Left lobe of liver (tissue), 2 donors: ENCODE measurements at places on chromosomes 11 and 22. TPM values are rescaled to one million over a fixed set of nuclear protein-coding genes. Genes with fewer than 3 reads are reported as not detected.

DNA sequence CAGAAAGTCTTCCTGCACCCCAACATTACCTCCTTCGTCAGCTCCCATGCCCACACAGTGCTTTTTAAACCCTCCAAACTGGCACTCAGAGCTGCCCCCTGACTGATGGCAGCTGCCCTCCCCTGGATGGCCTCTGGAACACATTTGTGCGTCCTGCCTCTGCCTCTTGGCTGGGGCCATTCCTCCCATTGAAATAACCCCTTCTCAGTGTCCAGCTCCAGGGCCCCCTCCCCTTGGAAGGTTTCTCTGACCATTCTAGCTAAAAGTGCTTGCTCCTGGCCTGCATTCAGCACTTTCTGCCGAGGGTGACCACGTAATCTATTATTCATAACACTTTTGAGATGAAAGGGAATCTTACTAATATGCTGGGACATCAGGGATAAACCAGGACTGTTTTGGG lies 130.0 kb downstream of the PARVA start:
- no peak for DNase-seq

DNA sequence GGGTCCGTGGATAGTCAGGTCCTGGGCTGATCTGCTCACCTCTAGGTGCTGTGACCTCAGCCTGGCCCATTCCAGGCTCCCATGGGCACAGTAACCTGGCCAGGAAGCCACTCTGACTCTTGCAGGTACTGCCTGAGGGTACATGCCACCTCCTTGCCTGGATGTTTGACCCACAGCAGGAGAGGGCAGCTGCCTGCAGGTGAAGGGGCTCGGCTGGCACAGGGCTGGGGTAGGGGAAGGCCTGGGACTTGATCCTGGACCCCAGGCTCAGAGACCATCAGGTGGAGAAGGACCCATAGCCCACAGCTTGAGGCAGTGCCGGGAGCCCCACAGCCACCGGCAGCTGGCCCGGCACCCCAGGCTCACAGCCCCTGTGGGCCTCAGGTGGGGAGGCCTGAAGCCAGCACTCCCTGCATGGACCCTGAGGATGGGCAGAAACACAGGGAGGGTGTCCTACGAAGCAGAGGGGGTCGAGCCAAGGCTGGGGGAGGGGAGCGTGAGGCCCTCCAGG lies 2.7 kb downstream of the LRRC56 start:
- DNase-seq, result peak; percentile 44

GRCh38 chr22:22060200-22061084 lies 77.9 kb upstream of the TOP3B start:
- peak; percentile 73 for DNase-seq

GRCh38 chr22:32421484-32421883 lies 9.4 kb upstream of the RTCB start:
- no peak for DNase-seq

GRCh38 chr11:128291007-128291406 lies 296.4 kb downstream of the ETS1 start:
- DNase-seq, result no peak

DNA sequence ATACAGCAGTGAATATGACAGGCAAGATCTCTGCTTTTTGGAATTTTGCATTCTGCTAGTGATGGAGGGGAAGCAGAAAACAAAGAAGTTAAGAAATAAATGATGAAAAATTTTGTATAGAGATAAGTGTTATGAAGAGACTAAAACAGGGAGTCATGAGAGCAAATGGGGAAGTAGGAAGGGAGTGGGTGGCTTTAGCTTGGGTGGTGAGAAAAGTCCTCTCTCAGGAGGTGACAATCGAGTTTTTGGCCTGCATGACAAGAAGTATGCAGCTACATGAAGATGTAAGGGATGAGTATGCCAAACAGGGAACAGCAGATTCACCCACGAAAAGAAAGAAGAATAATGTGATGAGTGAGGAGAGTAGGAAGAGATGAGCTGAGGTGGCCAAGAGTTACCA lies 80.7 kb upstream of the MPPED2 start:
- DNase-seq, result no peak

DNA sequence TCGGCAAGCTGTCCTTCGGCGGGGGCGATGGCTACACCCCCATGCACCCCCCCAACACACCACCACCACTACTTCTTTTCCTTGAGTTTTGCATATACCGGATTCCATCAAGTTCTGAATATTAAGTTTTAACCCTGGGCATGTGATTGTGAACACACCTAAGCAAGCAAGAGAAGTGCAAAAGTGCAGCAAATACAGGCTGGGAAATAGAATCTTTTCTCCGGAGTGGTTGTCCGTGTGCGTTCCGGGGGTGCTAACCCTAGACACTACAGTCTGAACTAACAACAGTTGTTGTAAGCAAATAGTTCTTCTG lies 574 bp downstream of the PRSS23 start:
- no peak for DNase-seq

GRCh38 chr11:65862191-65862735 lies 2.0 kb downstream of the MUS81 start:
- DNase-seq, result peak; percentile 44

DNA sequence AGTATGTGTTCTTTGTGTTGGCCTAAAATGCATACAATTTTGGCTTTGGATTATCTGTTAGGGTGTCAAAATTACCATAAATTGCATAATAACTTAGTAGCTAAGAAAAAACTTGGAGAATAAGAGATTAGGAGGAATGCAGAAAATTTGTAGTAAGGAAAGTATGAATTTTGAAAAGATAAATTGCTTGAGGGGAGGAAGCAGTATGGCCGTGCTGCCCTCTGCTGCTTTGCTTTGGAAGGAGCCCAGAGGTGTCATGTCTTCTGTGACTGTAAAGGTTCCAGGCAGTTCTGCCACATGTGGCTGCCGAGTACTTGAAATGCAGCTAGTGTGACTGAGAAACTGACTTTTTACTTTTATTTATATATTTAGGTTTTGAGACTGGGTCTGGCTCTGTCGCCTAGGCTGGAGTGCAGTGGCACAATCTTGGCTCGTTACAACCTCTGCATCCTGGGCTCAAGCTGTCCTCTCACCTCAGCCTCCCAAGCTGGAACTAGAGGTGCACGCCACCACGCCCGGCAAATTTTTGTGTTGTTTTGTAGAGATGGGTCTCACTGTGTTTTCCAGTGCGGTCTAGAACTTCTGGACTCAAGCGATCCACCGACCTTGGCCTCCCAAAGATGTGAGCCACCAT lies 1.8 kb downstream of the ADSL start:
- DNase-seq, result no peak

DNA sequence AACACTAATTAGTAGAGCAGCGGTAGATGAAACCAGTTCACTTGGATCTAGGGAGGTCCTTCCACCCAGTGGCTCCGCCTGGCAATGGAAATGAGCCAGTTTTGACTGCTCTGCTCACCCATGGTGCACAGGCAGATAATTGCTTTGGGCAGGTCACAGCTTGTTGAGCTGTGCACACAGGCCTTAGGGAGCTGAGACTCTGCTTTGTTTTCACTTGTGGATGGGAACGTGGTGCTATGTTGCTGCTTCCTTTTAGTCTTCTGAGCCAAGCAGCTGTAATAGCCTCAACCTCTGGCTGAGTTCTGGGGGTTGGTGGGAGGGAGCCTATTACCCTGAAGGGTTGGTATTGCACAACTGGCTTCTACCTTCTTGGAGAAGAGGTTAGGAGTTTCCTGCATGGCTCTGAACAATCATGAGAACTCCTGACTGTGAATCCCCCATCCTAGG lies 262.3 kb upstream of the MTNR1B start:
- DNase-seq, result no peak

DNA sequence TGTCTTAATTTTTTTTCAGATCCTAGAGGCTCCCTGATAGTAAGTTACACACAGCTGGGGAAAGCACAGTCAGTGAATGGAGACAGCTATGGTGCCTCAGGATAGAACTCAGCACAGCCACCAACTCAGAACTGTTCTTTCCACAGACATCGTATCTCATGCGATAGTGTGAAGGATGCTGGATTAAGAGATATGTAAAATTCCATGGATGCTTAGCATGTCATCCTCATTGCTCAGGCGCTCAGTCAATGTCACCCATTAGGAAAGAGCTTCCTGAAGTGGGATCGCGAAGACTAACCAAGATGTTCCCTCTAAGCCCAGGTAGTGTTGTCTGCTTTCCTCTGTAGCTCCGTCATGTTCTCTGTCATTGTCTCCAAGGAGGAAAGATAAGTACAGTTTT lies 1000.4 kb downstream of the OPCML start:
- DNase-seq, result no peak

GRCh38 chr11:68044145-68044813 lies 5.5 kb downstream of the TCIRG1 start:
- no peak for DNase-seq

- DNase-seq, result no peak
Measured at GRCh38 chr22:29951791-29952413, 68.9 kb downstream of the MTMR3 start.

DNA sequence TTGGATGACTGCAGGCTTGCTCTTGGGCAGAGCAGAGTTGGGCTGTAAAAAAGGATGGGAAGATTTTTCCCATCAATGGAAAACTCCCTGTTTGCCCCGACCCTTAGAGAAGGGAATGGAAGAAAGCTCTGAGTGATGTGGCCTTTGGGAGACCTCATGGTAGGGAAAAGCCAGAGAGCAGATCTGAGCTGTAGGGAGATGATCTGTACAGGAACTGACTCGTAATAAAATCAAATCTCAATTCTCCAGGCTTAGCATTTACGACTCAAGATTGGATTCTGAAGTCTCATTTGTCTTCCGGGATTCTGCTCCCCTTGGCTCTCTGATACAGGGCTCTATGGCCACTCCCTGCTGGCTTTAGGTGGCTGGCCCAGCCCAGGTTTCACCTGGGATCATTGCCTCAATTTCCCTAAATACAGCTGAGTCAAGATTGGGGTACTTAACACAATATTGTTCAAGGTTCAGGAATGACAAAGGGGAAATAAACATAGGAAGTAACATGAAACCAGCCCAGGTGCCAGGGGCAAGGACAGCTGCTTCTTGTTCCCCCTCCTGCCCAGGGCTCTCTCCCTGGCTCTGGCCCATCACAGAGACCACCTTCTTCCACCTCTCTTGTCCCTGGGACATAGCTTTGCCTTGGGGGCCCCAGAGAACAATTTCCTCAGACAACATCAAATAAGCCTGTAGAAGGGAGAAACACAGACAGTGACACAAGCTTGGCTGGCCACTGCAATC lies 38.4 kb upstream of the THY1 start:
- no peak for DNase-seq

GRCh38 chr22:45310331-45310976 lies 720 bp downstream of the FAM118A start:
- no peak for DNase-seq

DNA sequence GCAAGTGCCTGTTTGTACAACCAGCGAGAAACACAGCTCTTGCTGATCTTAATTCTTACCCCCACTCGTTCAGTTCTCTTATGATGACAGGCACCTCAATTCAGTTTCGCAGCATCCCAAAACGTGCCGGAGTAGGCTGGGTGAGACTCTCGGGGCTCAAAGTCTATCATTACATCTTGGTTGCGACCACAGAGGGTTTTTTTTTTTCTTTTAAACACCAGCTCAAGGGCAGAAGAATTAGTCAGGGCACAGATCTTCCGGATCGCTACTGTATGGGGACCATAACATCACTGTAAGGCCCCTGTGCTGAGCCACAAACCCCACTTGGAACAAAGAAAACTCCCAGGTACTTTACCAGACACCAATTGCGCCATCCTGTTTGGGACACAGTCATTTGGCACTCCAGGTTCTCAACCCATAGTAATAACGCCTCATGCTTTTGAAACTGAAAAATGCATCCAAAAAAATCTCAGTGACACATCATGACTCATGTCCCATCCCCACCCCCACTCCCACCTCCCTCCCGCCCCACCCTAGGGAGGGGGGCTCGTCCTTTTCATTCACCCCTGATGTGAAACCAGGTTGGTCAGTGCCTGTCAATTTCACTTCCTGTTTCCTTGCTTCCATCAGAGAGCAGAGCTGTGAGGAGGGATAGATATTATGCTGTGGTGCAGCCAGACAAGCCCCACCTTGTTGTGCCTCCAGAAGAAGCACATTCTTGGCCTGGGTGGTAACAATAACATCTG lies 41.0 kb upstream of the CD5 start:
- no peak for DNase-seq

DNA sequence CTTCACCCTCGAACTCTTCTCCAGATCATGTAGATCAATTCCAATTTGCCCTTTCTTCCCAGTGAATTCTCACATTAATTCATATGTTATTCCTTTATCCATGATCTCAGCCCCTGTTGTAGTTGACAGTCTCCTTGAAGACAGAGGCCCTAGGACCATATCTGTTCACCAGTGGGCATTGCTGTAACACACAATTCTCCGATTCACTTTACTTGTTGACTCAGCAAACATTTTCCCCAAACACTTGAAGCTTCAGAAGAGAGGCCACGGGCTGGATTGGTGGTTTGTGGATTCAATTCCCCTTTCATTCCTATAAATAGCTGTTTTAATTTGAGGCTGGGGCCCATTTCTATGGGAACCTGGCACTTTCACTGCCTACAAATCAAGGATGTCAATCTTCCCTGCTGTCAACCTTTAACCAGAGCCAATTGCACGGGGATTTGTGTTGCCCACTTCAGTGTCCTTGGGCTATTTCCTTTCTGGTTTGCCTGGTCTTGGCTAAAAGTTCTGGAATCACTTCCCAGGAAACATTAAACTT lies 393.0 kb upstream of the KIRREL3 start:
- DNase-seq, result no peak

GRCh38 chr22:37362621-37363020 lies 64.7 kb downstream of the ELFN2 start:
- no peak for DNase-seq

GRCh38 chr22:47929646-47930185 lies 1167.3 kb downstream of the TBC1D22A start:
- no peak for DNase-seq

GRCh38 chr22:48439560-48440135 lies 1388.0 kb downstream of the BRD1 start:
- DNase-seq, result no peak

- peak; percentile 53 for DNase-seq
Measured at GRCh38 chr22:32680277-32680676, 121.2 kb upstream of the TIMP3 start.

- peak; percentile 50 for DNase-seq
Measured at GRCh38 chr11:129703846-129704245, 111.8 kb upstream of the TMEM45B start.

DNA sequence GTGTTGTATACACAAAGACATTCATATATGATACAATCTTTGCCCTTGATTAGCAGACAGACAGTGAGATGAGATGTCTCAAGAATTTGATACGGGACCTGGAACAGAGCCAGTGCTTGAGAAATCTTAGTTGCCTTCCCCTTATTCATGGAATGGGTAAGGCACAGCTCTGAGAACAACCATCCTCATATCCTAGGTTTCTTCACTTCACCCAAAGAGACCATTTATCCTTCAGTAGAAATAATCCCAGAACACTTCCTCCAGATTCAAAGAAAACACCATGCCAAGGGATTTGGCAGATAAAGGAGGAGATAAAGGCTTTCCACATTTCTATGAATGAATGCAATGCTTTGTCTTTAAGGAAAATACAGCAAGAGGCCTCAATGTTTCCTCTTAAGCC lies 8.8 kb upstream of the IZUMO1R start:
- DNase-seq, result no peak

- DNase-seq, result no peak
Measured at GRCh38 chr11:119832202-119832935, 103.4 kb upstream of the NECTIN1 start.

- peak; percentile 63 for DNase-seq
Measured at GRCh38 chr11:65919573-65920371, 546 bp downstream of the DRAP1 start.

GRCh38 chr11:73187854-73188253 lies 30.2 kb upstream of the P2RY2 start:
- DNase-seq, result no peak

FOLR1 gene
- total RNA-seq, result not detected

ARHGAP8 gene
- total RNA-seq, result 0.98 TPM

PRODH gene
- total RNA-seq, result 35.6 TPM

ST14 gene
- total RNA-seq, result 3.7 TPM

LRRC32 gene
- total RNA-seq, result 10.5 TPM

GAL3ST3 gene
- not detected for total RNA-seq

PAX6 gene
- total RNA-seq, result not detected

ZPR1 gene
- 53.4 TPM for total RNA-seq
